A549 treated with Hydrocortisone at 1 μM for 4 hours (cell line): ENCODE measurements at places on chromosomes 5 and 9. TPM values are rescaled to one million over a fixed set of nuclear protein-coding genes. Genes with fewer than 3 reads are reported as not detected.

GDNF gene
- total RNA-seq: 0.02 to 0.07 TPM (median 0.04 TPM) in 4 of 5 replicates, not detected in the other

KIF12 gene
- 1.3 to 2.2 TPM (median 1.8 TPM) in 5 replicates for total RNA-seq

SLC25A2 gene
- not detected in 5 replicates for total RNA-seq

THBS4 gene
- total RNA-seq: 0.03 to 0.23 TPM (median 0.14 TPM) in 5 replicates

MPDZ gene
- total RNA-seq: 8.9 to 15.1 TPM (median 10.3 TPM) in 5 replicates

C6 gene
- not detected in 5 replicates for total RNA-seq

GAS1 gene
- 0.08 to 0.13 TPM (median 0.10 TPM) in 5 replicates for total RNA-seq

PCDHB3 gene
- total RNA-seq: 0.03 to 0.07 TPM in 2 of 5 replicates, not detected in the others

ARL14EPL gene
- 0.10 to 0.43 TPM (median 0.24 TPM) in 5 replicates for total RNA-seq

HAVCR2 gene
- total RNA-seq: 0.16 to 0.57 TPM (median 0.28 TPM) in 5 replicates

TIMD4 gene
- 0.70 to 1.4 TPM (median 1.1 TPM) in 5 replicates for total RNA-seq

TMEM252 gene
- not detected in 5 replicates for total RNA-seq

FAM221B gene
- total RNA-seq: not detected in 5 replicates

CDKN2B-AS1 gene
- not detected in 5 replicates for total RNA-seq

TJP2 gene
- total RNA-seq: 3.4 to 5.5 TPM (median 4.9 TPM) in 5 replicates

LHX3 gene
- 0.03 to 0.16 TPM (median 0.10 TPM) in 4 of 5 replicates, not detected in the other for total RNA-seq

PCDHGB3 gene
- total RNA-seq: 0.20 to 0.25 TPM (median 0.21 TPM) in 5 replicates
